Effector memory CD8-positive, alpha-beta T cell (primary cell): ENCODE measurements at places on chromosomes 7 and 10.
A peak's percentile ranks its signal among the peaks of the same experiment; 100 is the strongest.

GRCh38 chr10:72085864-72086465 is 2.4 kb downstream of the SPOCK2 start:
- peak overlapping the region; percentile 99 for H3K27ac ChIP-seq
- peaks cover 64% of the 10 kb centered on the region for H3K4me1 ChIP-seq
- peak overlapping the region; percentile 94 for H3K4me3 ChIP-seq
- peaks cover 80% of the 10 kb centered on the region for H3K36me3 ChIP-seq

DNA sequence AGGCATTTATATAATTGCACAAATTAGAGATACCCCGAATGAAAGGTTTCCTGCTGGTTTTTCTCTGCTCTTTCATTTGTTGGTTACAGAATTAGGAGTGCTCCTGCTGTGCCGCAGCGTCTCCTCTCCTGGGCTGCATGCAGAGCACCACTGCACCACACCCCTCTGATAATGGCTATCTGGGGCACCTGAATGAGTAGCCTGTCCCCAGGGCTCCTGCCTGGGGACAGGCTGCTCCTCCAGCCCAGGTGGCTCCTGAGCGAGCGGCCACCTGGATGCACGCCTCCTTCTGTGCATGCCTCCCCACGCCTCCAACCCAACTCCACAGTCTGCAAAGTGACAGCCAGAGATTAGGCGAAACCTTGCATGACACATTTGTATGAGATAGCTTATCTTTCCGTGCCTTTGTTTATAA is 242.6 kb upstream of the FZD8 start:
- no peak for DNase-seq
- no peaks in the 10 kb centered on the region for H3K4me1 ChIP-seq
- no peak overlapping the region for H3K4me3 ChIP-seq
- H3K36me3 ChIP-seq, result peaks cover 4% of the 10 kb centered on the region

DNA sequence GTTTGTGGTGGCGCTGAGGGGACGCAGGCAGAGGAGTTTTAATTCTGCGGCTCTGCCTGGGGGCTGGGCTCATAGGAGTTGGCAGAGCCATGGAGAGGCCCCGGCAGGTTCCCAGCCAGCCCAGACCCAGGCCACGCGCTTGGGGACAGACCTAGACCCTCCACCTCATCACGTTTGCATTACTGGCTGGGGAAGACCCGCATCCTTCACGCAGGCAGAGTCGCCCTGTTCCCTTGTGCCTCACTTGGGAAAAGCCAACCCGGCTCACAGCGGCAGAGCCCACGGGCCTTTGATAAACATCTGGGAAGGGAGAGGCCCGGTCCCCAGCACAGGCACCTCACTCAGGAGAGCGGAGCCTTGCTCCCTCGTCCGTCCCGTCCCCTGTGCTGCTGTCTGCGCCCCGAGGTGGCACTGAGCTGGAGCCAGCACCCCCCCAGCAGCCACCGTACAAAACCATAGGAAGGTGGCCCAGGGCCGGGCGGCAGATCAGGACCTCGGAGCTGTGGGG is 112.8 kb downstream of the CYTH3 start:
- H3K4me3 ChIP-seq, result no peak overlapping the region
- H3K36me3 ChIP-seq, result peaks cover 50% of the 10 kb centered on the region

- H3K27me3 ChIP-seq, result peaks cover 6% of the 10 kb centered on the region
- H3K27ac ChIP-seq, result no peak overlapping the region
- no peaks in the 10 kb centered on the region for H3K36me3 ChIP-seq
- H3K4me3 ChIP-seq, result no peak overlapping the region
- no peaks in the 10 kb centered on the region for H3K4me1 ChIP-seq
These were observed 368.1 kb downstream of the MDFIC start for GRCh38 chr7:115289971-115290370.

GRCh38 chr7:833601-834258 is 1.5 kb downstream of the SUN1 start:
- DNase-seq, result no peak
- peak overlapping the region; percentile 69 for H3K27ac ChIP-seq
- H3K4me1 ChIP-seq, result peaks cover 38% of the 10 kb centered on the region

DNA sequence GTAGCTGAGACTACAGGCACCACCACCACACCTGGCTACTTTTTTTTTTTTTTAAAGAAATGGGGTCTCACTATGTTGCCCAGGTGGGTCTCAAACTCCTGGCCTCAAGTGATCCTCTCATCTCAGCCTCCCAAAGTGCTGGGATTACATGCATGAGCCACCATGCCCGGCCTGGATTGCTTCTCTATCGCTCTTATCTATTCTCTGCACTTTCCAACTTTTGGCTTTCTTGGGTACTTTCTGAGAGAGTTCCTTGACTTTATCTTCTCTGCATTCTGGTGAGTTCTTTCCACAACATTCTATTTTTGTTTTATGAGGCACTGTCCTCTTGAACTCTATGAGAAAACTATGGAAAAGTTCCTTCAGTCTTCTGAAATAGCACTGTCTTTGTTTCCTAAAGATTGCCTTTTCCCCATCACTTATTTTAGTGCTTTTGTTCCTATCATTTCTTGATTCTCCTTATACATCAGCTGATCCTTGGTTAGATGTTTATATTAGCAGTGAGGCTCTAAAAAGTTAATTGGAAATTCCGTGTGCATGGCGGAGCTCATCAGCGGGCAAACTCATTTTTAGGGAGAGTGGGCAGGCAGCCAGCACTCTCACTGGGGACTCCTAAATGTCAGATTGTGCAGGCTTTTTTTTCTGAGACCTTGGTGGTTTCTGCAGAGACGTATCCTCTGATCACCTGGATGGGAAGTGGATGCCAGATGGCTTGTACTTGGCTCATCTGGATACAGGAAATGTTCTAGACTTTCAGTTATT is 43.9 kb downstream of the HIP1 start:
- H3K27me3 ChIP-seq, result no peaks in the 10 kb centered on the region
- DNase-seq, result no peak
- H3K27ac ChIP-seq, result no peak overlapping the region
- H3K4me1 ChIP-seq, result peaks cover 4% of the 10 kb centered on the region
- peaks cover 8% of the 10 kb centered on the region for H3K36me3 ChIP-seq

DNA sequence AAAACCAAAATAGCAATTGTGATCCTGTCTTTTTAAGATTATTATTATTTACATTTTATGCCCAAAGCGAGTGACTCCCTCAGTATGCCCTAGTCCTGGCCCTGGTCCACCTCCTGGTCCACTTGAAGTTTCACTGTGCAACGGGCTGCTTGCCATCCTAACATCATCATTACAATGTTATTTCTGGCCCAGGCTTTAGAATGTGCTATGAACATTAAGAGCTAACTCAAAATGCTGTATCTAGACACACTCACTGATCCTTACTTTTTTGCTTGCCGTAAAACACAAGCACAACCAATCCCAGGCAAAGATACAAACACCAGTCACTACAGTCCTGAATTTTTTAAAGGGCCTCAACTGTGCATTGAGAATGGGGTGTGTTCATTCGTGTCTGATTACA is 38.4 kb downstream of the RHOBTB1 start:
- peaks cover 2% of the 10 kb centered on the region for H3K4me1 ChIP-seq
- H3K36me3 ChIP-seq, result no peaks in the 10 kb centered on the region
- H3K27me3 ChIP-seq, result peaks cover 21% of the 10 kb centered on the region
- no peak for DNase-seq
- no peak overlapping the region for H3K27ac ChIP-seq
- no peak overlapping the region for H3K4me3 ChIP-seq

DNA sequence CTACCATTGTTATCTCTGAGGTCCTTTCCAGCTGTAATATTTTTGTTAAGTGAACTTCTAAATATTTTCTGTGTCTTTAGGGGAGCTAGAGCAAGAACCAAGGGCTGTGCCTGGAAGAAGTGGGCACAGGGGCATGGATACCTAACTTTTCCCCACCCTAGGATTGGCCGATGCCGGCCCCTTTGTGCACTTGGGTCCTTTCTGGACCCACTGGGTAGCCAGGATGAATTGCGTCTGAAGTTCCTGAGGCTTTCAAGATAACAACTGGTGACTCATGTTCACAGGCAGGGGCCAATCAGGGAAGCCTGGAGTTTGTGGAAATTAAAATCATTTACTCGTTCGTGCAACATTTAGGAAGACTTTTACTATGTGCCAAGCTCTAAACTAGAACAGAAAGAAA is 758 bp downstream of the DPCD start:
- DNase-seq, result no peak
- H3K4me1 ChIP-seq, result peaks cover 17% of the 10 kb centered on the region

GRCh38 chr7:153027904-153028303 is 268.4 kb downstream of the ACTR3B start:
- no peak overlapping the region for H3K4me3 ChIP-seq
- H3K4me1 ChIP-seq, result no peaks in the 10 kb centered on the region
- peaks cover 6% of the 10 kb centered on the region for H3K27me3 ChIP-seq
- DNase-seq, result no peak

GRCh38 chr10:50375051-50375452 is 123.7 kb upstream of the ASAH2 start:
- DNase-seq, result no peak
- H3K27me3 ChIP-seq, result no peaks in the 10 kb centered on the region
- no peak overlapping the region for H3K4me3 ChIP-seq
- H3K4me1 ChIP-seq, result peaks cover 4% of the 10 kb centered on the region
- H3K36me3 ChIP-seq, result peaks cover 3% of the 10 kb centered on the region

DNA sequence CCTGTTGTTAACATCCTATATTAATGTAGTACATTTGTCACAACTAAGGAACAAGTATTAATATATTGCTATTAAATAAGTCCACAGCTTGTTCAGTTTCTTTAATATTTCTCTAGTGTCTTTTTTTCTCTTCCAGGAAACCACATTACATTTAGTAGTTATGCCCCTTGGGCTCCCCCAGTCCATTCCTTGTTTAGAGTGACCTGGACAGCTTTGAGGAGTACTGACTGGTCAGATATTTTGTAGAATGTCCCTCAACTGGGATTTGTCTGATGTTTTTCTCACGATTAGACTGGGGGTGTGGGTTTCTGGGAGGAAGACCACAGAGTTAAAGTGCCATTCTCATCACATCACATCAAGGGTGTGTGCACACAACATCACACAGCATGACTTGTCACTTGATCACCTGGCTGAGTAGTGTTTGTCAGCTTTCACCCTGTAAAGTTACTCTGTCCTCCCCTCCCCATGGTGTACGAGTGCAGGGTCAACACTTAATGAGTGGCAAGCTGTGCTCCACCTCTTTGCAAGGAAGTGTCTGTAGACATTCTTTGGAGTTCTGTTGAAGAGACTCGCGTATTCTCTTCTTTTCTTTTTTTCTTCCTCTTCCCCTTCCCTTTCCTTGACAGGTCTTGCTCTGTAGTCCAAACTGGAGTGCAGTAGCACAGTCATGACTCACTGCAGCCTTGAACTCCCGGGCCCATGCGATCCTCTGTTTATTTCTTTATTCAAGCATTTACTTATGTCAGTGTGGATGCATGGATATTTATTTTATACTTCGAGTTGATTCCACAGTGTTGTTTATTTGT is 10.2 kb downstream of the LMTK2 start:
- DNase-seq, result no peak
- peaks cover 42% of the 10 kb centered on the region for H3K4me1 ChIP-seq
- no peak overlapping the region for H3K27ac ChIP-seq

DNA sequence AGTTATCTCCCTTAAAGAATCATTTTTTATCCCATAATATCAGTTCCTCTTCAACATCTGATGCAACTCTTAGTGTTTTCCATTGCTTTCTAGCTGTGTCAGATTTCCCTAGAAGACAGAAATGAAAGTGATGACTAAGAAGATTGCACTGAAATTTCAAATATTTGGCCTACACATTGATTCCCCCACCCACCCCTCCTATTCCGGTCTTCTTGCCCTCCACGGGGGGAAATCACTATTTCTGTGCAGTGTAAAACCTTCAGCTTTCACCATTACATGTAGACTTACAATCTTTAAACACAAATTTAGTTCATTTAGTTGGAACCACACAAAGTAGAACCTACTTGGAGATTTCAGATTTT is 63.7 kb upstream of the IL6 start:
- H3K36me3 ChIP-seq, result no peaks in the 10 kb centered on the region
- H3K4me3 ChIP-seq, result no peak overlapping the region
- H3K27me3 ChIP-seq, result peaks cover 25% of the 10 kb centered on the region

DNA sequence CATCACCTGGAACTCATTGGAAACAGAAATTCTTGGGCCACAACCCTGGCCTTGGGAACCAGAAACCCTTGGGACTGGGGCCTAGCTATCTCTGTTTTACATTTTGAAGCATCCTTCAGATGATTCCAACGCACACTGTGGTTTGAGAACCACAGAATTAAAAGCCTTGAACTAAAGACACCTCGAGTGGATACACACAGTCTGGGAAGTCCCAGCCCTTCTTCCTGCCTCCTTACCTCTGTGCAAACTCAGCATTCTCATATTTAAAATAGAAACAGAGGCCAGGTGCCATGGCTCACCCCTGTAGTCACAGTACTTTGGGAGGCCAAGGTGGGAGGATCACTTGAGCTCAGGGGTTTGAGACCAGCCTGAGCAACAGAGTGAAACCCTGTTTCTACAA is 12.9 kb downstream of the NPFFR1 start:
- H3K36me3 ChIP-seq, result no peaks in the 10 kb centered on the region
- H3K27me3 ChIP-seq, result no peaks in the 10 kb centered on the region
- H3K4me3 ChIP-seq, result no peak overlapping the region
- peaks cover 11% of the 10 kb centered on the region for H3K4me1 ChIP-seq
- no peak for DNase-seq
- no peak overlapping the region for H3K27ac ChIP-seq

- H3K27me3 ChIP-seq, result peaks cover 75% of the 10 kb centered on the region
- no peak for DNase-seq
- no peaks in the 10 kb centered on the region for H3K4me1 ChIP-seq
- no peaks in the 10 kb centered on the region for H3K36me3 ChIP-seq
- no peak overlapping the region for H3K27ac ChIP-seq
These were observed 70.2 kb downstream of the BEND7 start for GRCh38 chr10:13458687-13459012.

DNA sequence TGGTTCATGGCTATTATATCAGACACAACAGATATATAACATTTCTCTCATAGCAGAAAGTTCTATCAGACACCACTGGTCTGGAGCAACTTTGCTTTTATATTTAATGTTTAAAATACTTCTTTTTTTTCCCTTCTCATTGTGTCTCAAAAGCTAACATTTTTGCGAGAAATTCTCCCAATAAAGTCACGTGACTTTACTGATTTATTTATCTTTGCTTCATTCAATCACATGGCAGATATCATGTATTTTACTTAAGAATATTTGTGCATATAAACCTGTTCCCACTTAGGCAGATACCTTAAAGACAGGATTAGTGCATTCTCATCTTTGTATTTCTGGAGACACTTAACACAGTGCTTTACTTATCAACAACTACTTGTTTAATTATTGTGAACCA is 1093.1 kb upstream of the LRRN3 start:
- no peak for DNase-seq
- H3K36me3 ChIP-seq, result no peaks in the 10 kb centered on the region
- H3K4me3 ChIP-seq, result no peak overlapping the region

DNA sequence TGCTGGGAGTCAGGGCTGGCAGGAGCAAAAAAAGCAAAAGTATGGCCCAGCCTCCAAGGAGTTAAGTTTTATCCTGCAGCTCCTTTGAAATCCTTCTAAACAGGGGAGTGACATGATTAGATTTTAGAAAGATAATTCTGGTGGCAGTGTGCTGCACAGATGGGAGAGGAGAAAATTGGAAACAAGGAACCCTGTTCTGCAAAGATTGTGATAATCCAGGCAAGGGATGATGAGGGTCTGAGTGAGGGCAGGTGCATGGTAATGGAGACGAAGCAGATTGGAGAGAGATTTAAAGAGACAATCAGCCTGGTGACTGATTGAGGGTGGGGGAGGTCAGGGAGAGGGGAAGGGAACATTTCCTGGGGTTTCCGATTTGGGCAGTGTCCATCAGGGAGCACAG is 444.7 kb upstream of the PODXL start:
- no peak overlapping the region for H3K4me3 ChIP-seq
- no peaks in the 10 kb centered on the region for H3K4me1 ChIP-seq
- no peak for DNase-seq
- H3K36me3 ChIP-seq, result no peaks in the 10 kb centered on the region
- no peaks in the 10 kb centered on the region for H3K27me3 ChIP-seq
- no peak overlapping the region for H3K27ac ChIP-seq

GRCh38 chr10:96646751-96647166 is 59.9 kb upstream of the TM9SF3 start:
- DNase-seq, result peak; percentile 20
- H3K36me3 ChIP-seq, result peaks cover 37% of the 10 kb centered on the region
- H3K4me1 ChIP-seq, result peaks cover 30% of the 10 kb centered on the region
- no peaks in the 10 kb centered on the region for H3K27me3 ChIP-seq
- peak overlapping the region; percentile 63 for H3K4me3 ChIP-seq
